CD4-positive, alpha-beta T cell treated with Interleukin-15 for 1 hour (primary cell): ENCODE measurements at places on chromosomes 5 and 9.

- DNase-seq, result peak; percentile 77
These were observed 7.1 kb downstream of the NFX1 start for GRCh38 chr9:33297432-33297831.

- no peak for DNase-seq
These were observed 7.8 kb upstream of the ANXA1 start for GRCh38 chr9:73143711-73144328.

DNA sequence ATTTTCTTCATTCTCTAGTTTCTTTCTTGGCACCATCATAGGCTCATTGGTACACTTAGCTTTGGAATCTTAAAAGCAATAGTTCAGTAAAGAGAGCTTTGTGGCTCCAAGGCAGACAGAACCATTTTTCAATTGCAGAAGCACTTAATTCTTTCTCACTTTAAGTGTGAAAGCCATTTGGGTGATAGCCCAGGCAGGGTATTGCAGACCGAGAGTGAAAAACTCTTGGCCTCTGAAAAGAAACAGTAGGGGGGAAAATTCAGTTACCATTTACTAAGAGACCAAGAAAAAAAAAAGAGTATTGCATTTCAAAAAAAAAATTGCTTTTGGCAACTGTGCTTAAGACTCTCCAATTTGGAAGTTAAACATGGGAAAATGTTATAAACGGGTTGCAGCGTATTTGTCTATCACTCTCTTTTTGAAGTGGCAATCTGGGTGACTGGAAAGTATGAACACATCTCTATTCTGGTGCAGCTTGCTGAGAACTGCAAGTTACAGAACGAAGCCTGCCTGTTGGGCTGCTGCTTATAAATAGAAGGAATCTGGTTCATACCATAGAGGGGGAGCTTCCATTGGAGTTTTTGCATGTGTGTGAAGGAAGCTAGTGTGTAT lies 170.5 kb downstream of the TLE4 start:
- no peak for DNase-seq

DNA sequence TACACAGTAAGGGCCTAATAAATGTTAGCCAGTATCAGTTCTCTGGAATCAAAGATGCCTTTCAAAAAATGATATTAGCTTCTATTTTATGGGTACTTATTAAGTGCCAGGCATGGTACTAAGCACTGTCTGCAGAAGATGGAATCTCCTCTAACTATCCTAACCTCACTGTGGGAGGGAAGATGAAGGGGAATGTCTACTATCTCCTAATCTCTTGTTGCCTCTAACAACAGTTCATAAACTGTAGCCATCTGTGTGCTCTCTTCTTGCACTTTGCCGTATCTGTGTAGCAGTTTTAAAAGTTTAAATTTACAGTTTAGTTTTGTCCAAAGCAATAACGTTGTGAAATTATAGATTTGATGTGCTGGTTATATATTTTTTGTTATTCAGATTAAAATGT lies 99.6 kb upstream of the CCDC112 start:
- DNase-seq, result no peak

DNA sequence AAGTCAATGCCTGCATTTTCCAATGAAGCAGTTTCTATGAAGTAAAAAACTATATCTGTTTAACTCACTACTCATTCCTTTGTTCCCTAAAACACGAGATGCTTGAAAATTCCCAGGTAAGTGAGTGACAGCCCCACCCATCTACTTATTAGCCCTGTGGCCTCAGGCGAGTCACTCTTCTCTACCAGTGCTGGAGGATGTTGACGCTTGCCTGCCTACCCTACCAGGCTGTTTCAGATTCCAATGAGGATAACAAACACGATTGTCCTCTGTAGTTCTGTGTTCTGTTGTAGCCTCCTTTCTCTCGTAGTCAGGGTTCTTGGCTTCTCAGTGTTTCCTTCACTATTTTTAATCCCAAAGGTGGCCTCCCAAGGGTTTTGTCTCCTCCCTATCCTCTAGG lies 388.8 kb downstream of the KDM4C start:
- DNase-seq, result no peak
